ENCODE measurements at places on chromosomes 11 and 22.

- no peak for DNase-seq
Observed at GRCh38 chr22:44037519-44038375, 13.6 kb downstream of the PARVB start.

- no peak for DNase-seq
Observed at GRCh38 chr22:40764763-40765441, 54.2 kb downstream of the SLC25A17 start.

DNA sequence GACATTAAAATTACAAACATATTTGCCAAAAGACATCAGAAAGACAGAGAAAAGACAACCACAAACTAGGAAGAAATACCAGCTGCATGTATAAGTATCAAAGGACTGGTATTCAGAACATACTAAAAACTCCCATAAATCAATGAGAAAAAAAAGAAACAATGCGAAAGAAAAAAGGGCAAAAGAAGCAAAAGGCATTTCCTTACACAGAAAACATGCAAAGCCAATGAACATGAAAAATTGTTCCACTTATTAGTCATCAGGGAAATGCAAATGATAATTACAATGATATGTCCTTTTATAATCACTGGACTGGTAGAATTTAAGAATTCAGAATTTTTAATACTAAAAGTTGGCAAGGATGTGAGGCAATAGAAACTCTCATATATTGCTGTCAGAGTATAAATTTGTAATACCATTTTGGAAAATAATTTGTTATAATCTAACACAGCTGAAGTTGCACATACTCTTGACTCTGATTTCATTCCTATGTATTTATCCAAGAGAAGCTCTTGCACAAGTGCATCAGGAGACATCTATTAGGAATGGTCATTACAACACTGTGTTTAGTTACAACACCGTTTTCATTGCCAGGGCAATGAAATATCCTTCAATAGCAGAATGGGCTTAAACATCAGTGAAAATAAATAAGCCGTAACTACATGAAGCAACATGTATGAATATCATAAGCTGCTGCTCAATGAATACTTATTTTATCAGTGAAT is 279.7 kb downstream of the SWAP70 start:
- DNase-seq = peak; percentile 5

DNA sequence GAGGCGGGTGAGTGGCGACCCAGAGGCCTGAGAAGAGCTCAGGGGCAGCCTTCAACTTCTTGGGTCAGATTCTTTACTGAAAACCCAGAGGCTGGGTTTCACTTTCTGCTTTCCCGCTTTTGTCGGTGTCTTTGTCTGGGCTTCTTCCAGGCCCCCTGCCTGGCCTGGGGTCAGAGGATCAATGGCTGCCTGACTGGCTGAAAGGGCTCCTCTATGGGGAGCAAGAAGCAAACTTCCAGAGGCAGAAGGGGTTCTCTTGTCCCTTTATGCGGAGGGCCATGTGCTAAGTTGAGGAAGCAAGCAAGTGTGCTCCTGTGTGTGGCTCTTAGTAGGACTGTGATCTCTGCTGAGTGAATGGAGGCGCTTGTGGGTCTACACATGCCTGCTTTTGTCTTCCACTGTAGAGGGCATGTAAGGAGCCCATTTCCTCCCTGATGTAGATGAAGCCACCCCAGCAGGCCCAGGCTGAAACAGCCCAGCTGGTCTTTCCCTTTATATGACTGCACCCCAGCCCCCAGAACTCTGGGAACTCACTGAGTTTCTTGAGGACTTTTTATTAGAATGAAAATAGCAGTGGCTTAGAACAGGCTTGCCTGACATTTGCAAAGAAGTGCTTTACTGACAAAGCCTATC is 1.0 kb upstream of the PKNOX2 start:
- peak; percentile 65 for DNase-seq

- DNase-seq = no peak
Observed at GRCh38 chr11:87203907-87204602, 166.3 kb downstream of the TMEM135 start.

GRCh38 chr11:78347956-78348355 is 69.7 kb downstream of the GAB2 start:
- DNase-seq = no peak

DNA sequence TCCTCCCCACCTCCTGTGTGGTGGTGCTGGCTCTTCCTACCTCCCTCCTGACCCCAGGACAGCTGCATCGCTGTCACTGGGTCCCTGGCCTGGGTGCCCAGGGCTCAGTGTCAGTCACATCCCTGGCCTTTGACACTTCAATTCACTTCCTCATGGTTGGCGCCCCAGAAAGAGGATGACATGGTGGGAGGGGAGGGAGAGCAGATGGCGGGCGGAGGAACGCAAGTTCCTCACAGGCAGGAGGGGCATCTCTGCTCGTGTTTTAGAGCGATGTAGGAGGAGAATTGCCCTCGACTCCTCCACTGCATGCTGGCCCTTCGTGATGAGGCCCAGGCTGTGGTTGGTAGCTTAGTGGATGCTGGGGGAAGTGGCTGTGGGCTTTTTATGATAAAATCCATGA is 35.1 kb upstream of the KRTAP5-7 start:
- DNase-seq = no peak

DNA sequence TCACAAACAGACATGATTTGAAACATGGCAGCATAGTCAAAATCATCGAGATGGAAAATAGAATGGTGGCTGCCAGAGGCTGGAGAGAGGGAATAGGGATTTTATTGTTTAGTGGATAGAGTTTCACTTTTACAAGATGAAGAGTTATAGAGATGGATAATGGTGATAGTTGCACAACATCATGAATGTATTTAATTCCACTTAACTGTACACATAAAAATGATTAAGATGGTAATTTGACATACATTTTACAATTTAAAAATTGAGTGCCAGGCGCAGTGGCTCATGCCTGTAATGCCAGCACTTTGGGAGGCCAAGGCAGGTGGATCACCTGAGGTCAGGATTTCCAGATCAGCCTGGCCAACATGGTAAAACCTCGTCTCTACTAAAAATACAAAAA is 21.2 kb downstream of the TTC28 start:
- DNase-seq = no peak

DNA sequence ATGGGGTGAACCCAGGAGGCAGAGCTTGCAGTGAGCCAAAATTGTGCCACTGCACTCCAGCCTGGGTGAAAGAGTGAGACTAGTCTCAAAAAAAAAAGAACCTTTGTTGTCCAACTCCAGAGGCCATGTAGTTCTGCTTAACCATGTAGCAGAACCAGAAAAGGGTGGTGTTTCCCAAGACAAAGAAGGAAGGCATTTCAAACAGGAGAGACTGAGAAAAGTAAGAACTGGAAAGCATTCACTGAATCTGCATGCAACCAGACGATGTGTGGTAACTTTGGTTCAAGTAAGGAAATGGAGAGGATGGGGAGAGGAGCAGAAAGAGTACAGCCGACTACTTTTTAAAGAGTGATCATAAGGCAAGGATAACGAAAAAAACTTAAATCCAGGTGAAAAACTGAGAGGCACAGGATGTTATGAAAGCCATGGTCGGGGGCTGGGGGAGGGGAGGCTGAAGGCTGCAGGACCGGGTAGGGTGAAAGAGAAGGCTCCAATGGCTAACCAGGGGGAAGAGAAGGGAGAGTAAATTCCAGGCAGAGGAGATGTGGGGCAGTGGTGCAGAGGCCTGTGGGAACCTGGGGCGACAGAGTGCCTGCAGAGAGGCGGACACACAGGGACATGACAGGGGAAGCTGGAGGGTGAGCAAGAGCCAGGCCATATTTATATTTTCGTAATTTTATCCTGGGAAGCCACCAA is 48.8 kb downstream of the MAPK1 start:
- no peak for DNase-seq

GRCh38 chr22:18024276-18024939 is at the start of gene MICAL3:
Gene MICAL3 (minus strand): TSS chr22:18024561. CDS start chr22:17906812, 117,749 bp downstream.
- peak; percentile 85 for DNase-seq

- peak; percentile 46 for DNase-seq
Observed at GRCh38 chr22:43376765-43377547, 33.8 kb upstream of the SCUBE1 start.

DNA sequence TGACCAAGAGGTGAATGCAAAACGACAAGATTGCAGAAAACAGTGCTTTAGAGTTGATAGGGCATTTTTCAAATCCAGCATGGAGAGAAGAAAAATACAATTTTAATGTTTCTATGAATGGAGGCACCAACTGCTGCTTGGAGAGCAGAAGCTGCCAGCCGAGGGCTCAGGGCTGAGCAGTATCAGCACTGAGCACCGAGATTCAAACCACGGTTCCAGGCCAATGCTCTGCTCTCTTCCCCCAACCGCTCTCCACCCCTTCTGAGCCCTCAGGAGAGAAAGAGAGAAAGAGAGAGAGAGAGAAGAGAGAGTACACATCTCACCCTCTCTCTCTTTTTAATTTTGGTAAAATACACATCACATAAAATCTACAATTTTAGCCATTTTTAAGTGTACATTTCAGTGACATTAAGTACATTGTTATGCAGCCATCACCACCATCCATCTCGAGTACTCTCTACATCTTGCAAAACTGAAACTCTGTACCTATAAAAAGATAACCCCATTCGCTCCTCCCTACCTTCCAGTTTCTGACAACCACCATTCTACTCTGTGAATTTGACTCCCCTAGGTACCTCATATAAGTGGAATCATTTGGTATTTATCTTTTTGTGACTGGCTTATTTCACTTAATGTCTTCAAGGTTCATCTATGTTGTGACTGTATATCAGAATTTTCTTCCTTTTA is 333.3 kb downstream of the MIAT start:
- DNase-seq = no peak

DNA sequence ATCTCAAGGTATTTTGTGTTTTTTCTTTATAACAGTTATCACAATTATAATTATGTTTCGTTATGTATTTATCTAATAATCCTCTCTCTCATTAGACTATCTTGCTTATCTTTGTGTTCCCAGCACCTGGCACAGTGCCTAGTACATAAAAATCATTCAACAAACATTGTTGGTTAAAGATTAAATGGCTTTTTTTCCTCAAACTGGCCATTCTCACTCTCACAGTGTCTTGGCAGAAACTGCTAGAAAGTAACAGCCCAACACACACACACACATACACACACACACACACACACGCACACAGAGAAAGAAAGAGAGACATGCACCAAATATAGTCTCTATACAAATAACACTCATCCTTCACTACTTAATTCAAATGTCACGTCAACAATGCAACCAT is 36.8 kb downstream of the OR10A6 start:
- no peak for DNase-seq

DNA sequence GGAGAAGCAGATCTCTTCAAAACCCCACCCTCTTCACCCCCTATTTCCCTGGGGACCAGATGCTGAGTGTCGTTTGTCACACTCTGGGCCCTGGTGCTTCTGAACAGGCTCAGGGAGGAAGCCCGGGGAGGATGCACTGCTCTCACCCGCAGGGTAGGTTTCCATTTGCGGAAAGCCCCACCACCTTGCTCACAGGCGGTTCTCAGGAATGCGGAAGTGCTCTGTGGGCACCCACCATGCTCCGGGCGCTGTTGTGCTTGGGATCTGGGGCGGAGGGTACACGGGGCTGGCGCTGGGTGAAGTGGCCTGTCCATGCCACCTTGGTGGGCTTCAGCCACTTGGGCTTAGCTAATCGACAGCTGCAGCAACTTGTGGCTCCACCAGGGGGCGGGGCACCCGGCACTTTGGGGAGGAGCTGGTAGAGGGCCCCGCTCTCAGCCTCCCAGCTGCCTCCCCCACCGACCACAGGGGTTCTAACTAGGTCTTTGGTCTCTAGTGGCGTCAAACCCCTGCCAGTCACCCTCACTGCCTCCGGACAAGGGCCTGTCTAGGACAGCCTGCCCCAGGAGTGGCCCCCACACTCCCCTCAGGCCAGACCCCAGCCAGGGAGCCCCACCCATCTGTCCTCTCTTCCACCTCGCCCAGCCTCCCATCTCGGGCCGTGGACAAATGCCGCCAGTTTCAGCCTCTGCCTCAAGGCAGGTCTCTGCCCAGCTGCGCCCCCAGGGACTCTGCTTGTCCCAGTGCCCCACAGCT is 7.4 kb downstream of the NDUFV1 start:
- DNase-seq = peak; percentile 82

- DNase-seq = peak; percentile 72
Observed at GRCh38 chr11:114192841-114193389, 103.3 kb upstream of the NNMT start.

- DNase-seq = peak; percentile 6
Observed at GRCh38 chr11:18491924-18492323, 34.8 kb downstream of the TSG101 start.

DNA sequence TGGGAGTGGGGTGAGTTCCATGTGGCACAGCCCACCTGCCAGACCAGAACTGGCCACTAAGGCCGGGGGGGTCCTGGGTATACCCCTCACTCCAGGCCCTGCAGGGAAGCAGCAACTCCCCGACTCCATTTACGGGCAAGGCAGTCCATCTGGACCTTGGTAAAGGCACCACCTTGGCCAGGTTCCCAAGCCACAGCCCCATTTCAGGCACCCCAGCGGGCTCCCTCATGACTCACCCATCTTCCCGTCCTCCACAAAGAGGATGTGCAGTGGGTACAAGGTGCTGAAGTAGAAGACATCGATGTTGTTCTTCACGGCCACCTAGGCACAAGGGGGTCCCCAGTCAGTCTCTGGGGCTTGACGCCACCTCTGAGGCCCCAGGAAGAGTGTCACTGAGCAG is 15.7 kb upstream of the RASL10A start:
- DNase-seq = no peak

DNA sequence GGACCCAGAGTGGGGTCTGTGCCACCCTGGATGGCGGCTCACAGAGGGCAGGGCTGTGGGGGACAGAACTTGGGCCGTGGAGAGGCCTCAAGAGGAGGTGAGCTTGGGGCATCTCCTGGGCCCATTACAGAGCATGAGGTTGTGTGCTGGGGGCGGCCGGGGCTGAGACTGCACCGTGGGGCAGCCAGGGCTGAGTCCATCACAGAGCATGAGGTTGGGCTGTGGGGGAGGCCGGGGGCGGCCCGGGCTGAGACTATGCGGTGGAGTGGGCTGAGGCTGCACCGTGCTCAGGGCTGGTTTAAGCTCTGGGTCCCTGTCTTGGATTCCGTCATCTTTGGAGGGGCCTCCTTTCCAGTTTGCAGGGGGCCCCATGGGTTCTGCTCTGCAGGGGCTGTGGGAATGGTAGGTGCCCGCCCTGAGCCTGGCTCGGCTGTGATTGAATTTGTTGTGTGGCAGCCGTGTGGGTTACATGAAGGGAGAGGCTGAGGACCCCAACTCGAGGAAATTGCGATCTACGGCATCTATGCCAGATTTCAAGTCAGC is 38.1 kb upstream of the MUC5AC start:
- no peak for DNase-seq

- DNase-seq = no peak
Observed at GRCh38 chr11:96621161-96621560, 231.3 kb downstream of the JRKL start.

- no peak for DNase-seq
Observed at GRCh38 chr11:91872243-91872642, 352.4 kb upstream of the FAT3 start.

- DNase-seq = no peak
Observed at GRCh38 chr22:44357296-44357965, 44.7 kb upstream of the SHISAL1 start.

GRCh38 chr11:131465746-131466145 is 95.3 kb downstream of the NTM start:
- DNase-seq = peak; percentile 56

GRCh38 chr22:29083933-29084591 is 11.2 kb downstream of the KREMEN1 start:
- no peak for DNase-seq

GRCh38 chr11:78497293-78497692 is 77.4 kb downstream of the NARS2 start:
- DNase-seq = no peak

- no peak for DNase-seq
Observed at GRCh38 chr11:28537822-28538221, 429.6 kb downstream of the METTL15 start.

- DNase-seq = no peak
Observed at GRCh38 chr11:104151404-104152204, 12.3 kb downstream of the PDGFD start.
